ENCODE measurements at places on chromosomes 11 and 22.
A peak's percentile ranks its signal among the peaks of the same experiment; 100 is the strongest.

GRCh38 chr11:57458410-57459163, 1.7 kb upstream of the RTN4RL2 start:
- DNase-seq = peak; percentile 43

GRCh38 chr11:128518493-128519207, 68.7 kb downstream of the ETS1 start:
- no peak for DNase-seq

DNA sequence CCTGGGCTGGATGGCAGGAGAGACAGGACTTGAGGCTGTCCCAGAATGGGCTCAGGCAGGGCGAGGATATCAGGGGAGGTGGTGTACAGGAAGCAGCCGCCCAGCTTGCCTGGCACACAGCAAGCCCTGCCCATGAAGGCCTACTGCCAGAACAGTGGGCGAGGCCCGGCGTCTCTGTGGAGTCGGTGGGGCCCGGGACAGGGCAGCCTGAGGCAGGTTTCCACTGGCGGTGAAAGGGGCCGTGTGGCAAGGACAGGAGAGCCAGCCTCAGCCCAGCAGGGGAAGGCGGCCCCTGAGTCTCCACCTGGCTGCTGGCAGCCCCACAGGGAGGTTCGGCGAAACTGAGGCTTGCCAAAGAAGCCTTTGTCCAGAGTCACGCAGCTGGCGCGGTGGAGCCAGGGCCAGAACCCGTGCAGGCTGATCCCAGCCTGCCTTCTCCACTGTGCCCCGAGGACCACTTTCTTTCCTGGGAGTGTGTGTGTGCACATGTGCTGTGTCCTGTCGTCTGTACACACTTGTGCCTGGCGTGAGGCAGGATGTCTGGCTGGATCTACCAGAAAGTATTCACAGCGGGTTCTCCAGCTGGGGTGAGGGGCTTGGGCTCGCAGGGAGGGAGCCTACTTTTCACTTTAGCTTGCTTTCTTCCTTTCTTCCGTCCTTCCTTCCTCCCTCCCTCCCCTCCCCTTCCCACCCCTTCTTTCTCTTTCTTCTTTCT, 1.2 kb downstream of the TSPO start:
- DNase-seq = peak; percentile 70

DNA sequence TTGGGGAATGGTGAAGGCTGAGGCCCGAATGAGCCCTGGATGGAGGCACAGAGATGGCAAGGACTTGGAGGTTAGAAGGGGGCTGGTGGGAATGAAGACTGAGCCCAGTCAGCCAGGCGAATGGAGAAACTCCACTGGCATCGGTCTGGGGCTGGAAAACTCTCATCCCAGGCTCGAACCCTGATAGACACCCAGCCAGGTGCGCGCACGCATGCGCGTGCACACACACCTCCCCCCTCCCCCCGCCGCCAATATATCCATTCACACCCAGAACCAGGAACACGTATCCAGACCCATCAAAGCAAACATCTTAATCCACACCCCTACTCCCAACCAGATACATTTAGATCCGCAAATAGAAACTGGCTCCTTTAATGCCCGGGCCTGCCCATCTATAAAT, 139.3 kb downstream of the CEP164 start:
- no peak for DNase-seq

- peak; percentile 20 for DNase-seq
Observed at GRCh38 chr22:22201185-22201929, 43.2 kb upstream of the VPREB1 start.

DNA sequence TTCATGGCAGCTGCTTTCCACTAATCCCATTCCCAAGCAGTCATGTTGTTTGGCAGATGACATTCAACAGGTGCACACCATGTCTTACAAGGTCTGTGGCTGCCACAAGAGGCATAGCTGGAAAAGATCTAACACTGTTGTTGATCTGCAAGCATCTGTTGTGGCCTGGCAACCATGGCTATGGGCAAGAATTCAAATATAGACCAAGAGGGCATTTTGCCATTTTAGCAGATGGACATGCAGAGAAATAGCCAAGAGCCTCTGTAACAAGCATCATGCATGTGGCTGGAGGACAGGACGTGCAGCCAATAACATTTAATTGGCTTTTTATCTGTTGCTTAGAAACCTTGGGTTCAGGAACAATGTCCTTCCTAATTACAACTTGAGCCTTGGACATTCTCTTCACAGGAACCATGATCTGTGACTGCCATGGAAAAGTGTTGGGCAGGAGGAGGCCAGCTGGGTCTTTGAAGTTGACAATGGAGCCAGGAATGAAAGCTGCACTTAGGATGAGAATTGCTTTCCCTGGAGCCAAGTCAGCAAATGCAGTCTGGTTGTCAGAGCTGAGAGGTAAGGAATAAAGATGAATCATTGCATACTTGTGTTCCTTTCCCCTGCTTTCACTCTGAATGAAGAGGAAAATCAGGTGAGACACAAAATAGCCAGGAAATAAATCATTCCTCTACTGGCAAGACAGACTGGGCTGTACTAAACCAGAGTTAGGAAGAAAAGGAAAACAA, 113.6 kb upstream of the ANO5 start:
- DNase-seq = no peak

GRCh38 chr11:17547051-17547577, at the start of gene OTOG:
OTOG (plus strand) TSS chr11:17547259; CDS start chr11:17547373, 114 bp downstream.
- DNase-seq = no peak

GRCh38 chr11:65468874-65469333, 29.9 kb upstream of the MALAT1 start:
- peak; percentile 75 for DNase-seq

DNA sequence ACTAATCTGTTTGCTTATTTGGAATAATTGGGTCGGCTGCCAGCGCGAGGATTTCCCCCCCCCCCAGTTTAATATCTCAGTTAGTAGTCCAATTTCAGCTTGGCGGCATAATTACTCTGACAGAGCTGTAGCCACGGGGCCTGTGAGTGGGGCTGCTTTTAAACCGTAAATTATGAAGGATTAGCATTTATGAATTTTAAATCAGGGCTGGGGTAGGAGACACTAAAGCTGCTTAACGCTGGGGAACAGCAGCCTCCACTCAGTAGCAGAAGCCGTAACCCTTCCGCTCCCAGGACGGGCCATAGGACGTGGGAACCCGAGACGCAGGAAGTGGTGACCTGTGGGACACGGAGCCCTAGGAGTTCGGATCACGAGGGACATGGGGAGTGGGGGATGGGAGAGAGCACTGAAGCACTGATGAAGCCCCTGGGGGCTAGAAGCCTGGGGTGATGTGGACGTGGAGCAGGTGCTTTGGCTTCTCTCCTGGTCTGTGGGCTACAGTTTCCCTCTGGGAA, 66.2 kb upstream of the LMO1 start:
- DNase-seq = no peak

DNA sequence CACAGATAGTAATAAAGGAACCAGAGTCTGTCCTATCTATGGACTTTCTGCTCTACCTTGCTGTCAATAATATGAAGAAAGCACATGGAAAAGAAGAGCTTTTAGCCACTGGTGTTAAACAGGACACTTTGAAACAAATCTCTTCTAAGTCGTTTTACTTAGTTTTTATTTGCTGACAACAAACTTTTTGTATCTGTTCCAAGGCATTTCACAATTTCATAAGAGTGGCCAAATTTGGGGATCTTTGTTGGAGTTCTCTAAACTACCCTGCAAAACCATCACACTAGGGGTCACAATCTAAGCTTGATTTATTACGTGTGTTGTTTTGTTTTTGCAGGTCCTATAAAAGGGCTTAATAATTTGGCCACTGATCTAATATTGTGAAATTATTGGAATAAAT, 54.4 kb downstream of the BBOX1 start:
- no peak for DNase-seq

GRCh38 chr22:37393746-37394145, 33.5 kb downstream of the ELFN2 start:
- DNase-seq = no peak

GRCh38 chr11:133524488-133524887, 7.8 kb downstream of the OPCML start:
- no peak for DNase-seq

GRCh38 chr11:8739309-8739793, 56.8 kb downstream of the RPL27A start:
- DNase-seq = no peak

- DNase-seq = no peak
Observed at GRCh38 chr11:24575392-24575791, 78.5 kb downstream of the LUZP2 start.

GRCh38 chr11:48024635-48025071, 44.3 kb downstream of the PTPRJ start:
- no peak for DNase-seq

DNA sequence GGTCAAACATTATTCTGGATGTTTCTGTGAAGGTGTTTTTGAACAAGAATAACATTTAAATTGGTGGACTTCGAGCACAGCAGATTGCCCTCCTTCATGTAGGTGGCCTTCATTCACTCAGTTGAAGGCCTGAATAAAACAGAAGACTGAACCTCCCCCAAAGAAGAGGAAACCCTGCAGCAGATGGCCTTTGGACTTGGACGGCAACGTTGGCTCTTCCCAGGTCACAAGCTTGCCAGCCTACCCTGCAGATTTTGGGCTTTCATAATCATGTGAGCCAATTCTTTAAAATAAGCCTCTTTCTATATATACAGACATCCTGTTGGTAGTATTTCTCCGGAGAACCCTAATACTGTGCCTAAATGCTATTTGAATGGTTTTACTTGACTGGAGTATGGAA, 432.2 kb upstream of the NARS2 start:
- DNase-seq = no peak
